AG04449 (cell line): ENCODE measurements at places on chromosomes 13 and 19.
A peak's percentile ranks its signal among the peaks of the same experiment; 100 is the strongest.

GRCh38 chr19:35278578-35279284 is 3.6 kb upstream of the HAMP start:
- DNase-seq = no peak

- DNase-seq = no peak
These were observed 235.6 kb downstream of the SHISA2 start for GRCh38 chr13:25816239-25816638.

DNA sequence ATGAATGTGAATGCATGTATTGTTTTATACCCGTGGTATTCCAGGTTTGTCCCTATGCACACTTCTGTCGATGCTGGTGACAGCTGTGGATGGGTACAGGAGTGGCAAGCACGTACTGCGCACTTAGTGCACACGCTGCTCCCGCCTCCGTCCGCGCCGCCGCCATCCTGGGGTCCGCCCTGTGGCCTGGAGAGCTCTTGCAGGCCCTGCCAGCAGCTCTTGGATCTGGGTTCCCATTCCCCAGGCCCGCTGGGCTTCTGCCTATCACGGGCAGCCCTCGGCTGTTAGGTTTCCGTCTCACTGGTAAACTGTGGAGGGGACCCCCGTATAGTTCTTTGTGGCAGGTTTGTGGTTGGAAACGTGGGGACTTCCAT is 4.0 kb downstream of the GNA11 start:
- DNase-seq = no peak

DNA sequence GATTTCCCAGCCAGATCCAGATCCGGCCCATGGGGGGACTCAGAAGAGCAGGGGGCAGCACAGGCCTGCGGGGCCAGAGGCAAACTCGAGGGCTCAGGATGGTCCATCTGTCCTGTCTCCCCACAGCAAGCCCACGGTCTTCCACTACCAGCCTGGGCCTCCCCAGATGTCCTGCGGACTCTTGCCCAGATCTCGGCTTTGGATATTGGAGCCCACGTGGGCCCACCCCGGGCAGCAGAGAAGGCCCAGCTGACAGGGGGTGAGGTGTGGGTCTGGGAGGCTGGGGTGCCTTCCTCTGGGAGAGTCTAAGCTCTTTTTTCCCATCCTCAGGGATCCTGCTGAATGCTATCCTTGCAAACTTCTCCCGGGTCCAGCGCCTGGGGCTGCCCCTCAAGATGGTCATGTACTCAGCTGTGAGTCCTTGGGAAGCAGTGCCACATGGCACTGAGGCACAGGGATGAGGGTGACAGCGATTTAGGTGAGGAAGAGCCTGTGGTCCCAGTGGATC is 3.4 kb downstream of the ACP4 start:
- no peak for DNase-seq

DNA sequence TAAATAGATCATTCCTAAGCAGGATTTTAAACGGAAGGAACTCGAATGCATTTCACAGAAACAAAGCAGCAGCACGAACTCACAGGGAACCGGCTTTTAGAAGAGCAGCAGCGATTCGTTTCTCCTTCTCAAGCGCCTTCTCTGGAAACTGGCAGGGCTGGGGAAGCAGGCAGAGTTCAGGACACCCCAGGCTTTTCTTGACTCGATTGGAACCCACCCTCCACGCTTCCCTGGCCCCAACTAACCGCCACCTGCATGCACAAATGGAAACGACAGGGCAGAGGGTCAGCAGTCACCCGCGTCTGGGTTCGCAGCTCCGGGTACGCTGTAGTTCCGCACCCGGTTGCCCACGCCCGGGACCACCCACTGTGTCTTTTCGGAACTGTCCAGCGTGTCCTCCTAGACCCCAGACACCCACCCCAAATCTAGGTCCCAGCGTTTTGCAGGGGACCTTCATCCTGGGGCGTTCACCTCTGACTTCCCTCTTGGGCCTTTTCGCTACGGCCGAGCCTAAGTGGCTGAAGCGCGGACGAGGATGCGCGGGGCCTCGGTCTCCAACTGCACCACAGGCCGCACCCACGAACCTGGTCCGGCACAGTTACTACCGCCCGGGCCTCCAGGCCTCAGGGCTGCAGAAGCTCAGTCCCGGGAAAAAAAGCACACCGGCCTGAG is 500 bp downstream of the ZFP30 start:
- DNase-seq = no peak

GRCh38 chr19:46014941-46015686 is 7.7 kb downstream of the PGLYRP1 start:
- DNase-seq = no peak

DNA sequence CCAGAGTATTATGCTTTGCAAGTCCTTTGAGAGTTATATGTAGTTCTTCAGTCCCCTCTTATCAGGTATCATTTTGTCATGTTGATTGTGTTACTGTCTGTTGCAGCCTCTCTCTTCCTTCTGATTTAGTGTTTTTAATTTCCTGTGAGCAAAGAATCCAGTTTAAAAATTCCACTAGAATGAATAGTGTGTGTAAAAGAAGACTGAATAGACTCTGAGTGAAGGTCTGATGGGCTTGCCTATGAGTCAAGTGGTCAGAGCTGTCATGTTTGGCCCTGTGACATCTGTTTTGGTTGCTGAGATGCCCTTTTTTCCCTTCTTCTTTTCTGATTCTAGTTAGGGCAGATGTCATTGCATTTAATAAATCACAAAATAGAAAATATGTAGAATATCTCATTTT is 23.3 kb upstream of the KCTD4 start:
- no peak for DNase-seq

GRCh38 chr13:76684336-76684735 is 201.9 kb downstream of the KCTD12 start:
- no peak for DNase-seq

DNA sequence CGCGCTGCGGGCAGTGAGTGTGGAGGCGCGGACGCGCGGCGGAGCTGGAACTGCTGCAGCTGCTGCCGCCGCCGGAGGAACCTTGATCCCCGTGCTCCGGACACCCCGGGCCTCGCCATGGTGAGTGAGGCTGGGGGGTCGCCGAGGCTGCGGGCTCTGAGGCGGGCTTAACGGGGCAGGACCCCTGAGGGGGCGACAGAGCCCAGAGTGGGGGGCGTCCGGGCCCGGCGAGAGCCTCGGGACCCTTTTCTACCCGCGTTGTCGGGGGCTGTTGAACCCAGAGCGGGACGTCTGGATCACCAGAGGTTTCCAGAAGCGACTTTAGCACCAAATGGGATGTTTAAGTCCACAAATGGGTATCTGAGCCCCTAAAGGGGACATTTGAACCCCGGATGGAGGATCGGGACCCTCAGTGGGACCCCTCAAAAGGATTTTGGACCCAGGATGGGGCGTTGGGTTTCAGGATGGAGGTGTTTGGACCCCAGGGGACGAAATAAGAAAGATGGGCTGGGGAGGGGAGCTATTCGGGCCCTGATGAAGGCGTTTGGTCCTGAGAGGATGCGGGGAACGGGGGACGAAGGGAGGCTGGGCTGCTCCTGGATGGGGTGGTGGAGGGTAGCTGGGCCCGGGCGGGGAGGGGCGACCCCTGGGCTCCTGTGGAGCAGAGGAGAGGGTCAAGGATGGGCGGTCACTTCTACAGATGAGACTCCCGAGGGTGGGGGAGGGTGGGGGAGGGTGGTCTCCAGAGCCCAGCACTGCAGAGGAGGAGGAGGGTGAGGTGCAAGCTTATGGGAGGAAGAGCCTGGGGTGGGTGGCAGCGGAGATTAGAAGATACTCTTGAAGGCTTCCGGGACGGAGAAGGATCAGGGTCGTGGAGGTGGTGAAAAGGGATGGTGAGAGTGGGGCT is at the start of gene CALM3:
Gene CALM3, plus strand, starts transcription at position 13 of the 907 bp plus-strand sequence. Its CDS starts 105 bp downstream, at position 118.
- no peak for DNase-seq

DNA sequence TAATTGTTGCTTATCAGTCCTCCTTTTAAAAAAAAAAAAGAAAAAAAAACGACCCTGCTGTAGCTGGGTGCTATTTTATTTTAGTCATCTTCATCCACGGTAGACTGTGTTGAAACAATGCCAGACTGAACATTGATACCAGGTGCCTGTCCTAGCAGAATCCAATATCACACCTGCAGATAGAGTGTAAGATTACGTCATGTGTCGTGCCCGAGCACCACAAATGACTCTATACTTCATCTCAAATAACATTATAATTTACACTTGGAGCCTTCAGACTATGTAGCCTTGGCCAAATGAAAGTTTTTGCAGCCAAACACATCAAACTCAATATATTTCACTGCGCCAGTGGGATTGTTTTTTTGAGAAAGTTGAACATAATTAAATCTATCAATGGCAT is 410.6 kb downstream of the FGF9 start:
- no peak for DNase-seq

GRCh38 chr19:41897181-41897580 is 14.2 kb downstream of the ARHGEF1 start:
- DNase-seq = no peak

DNA sequence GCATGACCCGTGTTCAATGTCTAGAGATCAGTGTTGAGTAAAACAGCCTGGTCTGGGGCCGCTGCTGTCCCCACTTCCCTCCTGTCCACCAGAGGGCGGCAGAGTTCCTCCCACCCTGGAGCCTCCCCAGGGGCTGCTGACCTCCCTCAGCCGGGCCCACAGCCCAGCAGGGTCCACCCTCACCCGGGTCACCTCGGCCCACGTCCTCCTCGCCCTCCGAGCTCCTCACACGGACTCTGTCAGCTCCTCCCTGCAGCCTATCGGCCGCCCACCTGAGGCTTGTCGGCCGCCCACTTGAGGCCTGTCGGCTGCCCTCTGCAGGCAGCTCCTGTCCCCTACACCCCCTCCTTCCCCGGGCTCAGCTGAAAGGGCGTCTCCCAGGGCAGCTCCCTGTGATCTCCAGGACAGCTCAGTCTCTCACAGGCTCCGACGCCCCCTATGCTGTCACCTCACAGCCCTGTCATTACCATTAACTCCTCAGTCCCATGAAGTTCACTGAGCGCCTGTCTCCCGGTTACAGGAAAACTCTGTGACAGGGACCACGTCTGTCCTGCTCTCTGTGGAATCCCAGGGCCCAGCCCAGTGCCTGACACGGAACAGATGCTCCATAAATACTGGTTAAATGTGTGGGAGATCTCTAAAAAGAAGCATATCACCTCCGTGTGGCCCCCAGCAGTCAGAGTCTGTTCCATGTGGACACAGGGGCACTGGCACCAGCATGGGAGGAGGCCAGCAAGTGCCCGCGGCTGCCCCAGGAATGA is 1.5 kb upstream of the CEACAM5 start:
- no peak for DNase-seq

DNA sequence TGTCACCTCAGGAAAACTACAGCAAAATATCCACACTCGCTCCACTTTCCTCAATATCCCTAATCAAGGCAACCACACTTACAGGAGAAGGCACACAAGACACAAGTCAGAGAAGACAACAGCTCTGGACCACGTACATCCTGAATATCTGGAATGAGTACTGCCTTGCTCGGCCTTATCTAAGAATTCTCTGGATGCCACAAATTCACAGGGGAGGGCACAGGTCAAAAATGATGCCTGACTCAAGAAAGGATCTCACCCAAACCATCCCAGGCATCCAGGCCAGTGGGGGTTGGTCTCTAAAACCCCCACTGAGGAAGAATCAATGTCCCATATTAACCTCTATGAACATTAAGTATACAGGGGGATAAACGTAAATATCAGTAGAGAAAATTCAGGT is 29.9 kb downstream of the ATP7B start:
- DNase-seq = no peak

DNA sequence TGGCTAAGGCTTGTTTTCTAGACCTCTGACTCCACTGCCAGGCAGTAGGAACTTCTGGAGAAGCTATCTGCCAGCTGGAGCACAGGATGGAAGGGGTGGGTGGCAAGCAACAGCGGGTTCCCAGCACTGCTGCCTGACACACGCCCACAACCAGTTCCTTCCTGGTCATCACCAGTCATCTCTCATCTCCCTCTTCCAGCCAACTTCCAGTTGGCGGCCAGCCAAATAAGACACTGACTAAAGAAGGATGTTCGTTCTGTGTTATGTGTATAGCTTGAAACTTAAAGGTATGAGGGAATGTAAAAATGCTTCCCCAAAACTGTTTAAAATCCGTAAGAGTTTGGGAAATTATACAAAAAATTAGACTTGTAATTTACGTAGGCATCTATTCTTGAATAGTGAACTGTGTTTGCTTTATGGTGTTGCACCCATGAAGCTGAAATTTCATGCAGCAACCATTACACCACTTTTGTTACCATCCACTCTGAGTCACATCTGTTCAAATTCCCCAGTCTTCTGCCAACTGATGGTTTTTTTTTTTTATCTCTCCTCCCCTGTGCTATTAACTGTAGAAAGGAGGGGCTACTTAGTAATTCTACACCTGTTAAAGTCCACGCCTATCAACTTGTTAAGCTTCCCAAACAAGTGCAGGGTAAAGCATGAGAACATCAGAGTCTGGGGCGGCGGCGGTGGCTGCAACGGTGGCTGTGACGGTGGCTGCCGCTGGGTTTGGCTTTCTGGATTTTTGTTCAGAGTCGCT is 86.2 kb upstream of the FRY start:
- peak; percentile 19 for DNase-seq

DNA sequence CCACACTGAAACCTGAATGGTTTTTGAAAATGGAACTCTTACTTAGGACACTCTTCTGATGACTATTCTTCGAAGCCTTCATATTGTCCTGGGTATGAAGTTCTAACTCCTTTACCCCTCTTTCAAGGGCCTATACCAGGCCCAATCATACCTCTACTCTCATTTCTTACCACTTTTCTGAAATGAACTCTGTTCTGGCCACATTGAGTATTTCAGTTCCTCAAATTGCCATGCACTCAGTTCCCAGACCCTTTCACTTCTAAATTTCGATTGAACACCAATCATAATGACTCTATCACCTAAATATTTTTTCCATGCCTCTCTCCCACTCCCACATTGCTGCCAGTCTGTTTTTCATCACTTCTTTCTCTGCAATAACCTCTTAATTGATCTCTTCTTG is 53.7 kb downstream of the LACC1 start:
- no peak for DNase-seq

- no peak for DNase-seq
These were observed 27.9 kb upstream of the ONECUT3 start for GRCh38 chr19:1725100-1726064.

GRCh38 chr13:29684441-29684840 is 89.0 kb upstream of the SLC7A1 start:
- DNase-seq = no peak

GRCh38 chr13:24042710-24043440 is 117.6 kb upstream of the SPATA13 start:
- no peak for DNase-seq

- DNase-seq = no peak
These were observed 30.9 kb downstream of the MZT1 start for GRCh38 chr13:72696579-72696978.

DNA sequence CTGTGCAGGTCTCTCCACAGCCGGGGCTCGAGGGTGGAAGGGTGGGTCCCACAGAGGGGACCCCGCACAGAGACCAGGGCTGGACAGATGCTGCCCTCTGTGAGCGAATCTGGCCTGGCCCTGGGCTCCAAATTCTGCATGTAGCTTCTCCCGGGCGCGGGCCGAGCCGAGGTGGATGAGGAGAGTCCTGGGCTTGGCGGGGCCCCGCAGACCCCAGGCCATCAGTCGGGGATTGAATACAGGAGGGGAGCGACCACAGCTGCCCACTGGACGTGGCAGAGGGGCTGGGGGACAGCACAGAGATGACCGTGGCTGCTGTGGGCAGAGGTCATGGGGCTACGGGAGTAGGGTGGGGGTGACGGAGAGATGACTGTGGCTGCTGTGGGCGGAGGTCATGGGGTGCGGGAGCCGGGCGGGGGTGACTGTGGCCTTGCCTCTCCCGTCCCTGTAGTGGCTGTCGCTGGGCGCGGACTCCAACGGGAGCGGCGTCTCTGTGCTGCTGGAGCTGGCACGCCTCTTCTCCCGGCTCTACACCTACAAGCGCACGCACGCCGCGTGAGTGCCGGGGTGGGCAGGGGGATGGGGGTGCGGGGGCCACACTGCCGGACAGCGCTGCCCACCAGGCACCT is 15.5 kb downstream of the NCLN start:
- DNase-seq = no peak
